ENCODE measurements at places on chromosomes 7 and 10. TPM values are rescaled to one million over a fixed set of nuclear protein-coding genes. Genes with fewer than 3 reads are reported as not detected.

The COL28A1 gene
- not detected for total RNA-seq

The ELN gene
- total RNA-seq = not detected

The PNLIPRP3 gene
- total RNA-seq = not detected

The TRIL gene
- not detected for total RNA-seq

The JCAD gene
- 5.2 TPM for total RNA-seq

The ANXA8 gene
- total RNA-seq = 0.55 TPM

The DKK1 gene
- 31.2 TPM for total RNA-seq

The COL13A1 gene
- 0.53 TPM for total RNA-seq

The MOGAT3 gene
- total RNA-seq = not detected

The RAPGEF5 gene
- total RNA-seq = 0.85 TPM

The PAX2 gene
- total RNA-seq = not detected

The GDF2 gene
- total RNA-seq = not detected

The PILRA gene
- total RNA-seq = 0.54 TPM

The CALHM1 gene
- not detected for total RNA-seq

The SVIL gene
- total RNA-seq = 125 TPM

The STEAP4 gene
- total RNA-seq = 0.02 TPM

The ZCCHC24 gene
- 8.7 TPM for total RNA-seq

The PLPP4 gene
- 2.6 TPM for total RNA-seq

The C10orf95 gene
- not detected for total RNA-seq

The CRPPA gene
- not detected for total RNA-seq

The PNLIPRP2 gene
- not detected for total RNA-seq

The MAGI2 gene
- total RNA-seq = 1.1 TPM

The UNCX gene
- not detected for total RNA-seq

The TDRD1 gene
- not detected for total RNA-seq

The LRRC18 gene
- total RNA-seq = 0.06 TPM

The GAD2 gene
- not detected for total RNA-seq

The NRAP gene
- total RNA-seq = not detected

The SEMA3C gene
- 150 TPM for total RNA-seq

The ACSM6 gene
- total RNA-seq = not detected

The LRRN3 gene
- total RNA-seq = 0.18 TPM

All from H4 (cell line).